ENCODE measurements at places on chromosomes 5 and 9.

GRCh38 chr5:62167561-62168057, 138.4 kb upstream of the KIF2A start:
- peak; percentile 11 for DNase-seq

- DNase-seq = no peak
These were observed 23.5 kb downstream of the PTTG1 start for GRCh38 chr5:160445132-160445531.

- no peak for DNase-seq
These were observed 44.0 kb upstream of the PCA3 start for GRCh38 chr9:76720245-76720644.

DNA sequence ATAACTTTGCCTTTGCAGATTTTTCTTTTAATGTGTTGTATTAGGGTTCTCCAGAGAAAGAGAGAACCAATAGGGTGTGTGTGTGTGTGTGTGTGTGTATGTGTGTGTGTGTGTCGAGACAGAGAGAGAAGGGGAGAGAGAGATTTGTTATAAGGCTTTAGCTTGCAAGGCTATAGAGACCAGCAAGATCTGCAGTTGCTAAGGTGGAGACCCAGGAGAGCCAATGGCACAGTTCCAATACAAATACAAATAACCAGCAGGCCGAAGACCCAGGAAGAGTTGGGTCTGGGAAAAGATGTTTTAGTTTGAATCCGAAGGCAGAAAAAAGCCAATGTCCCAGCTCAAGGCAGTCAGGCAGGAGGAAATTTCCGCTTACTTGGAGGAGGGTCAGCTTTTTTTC, 23.0 kb downstream of the TMOD1 start:
- DNase-seq = no peak

GRCh38 chr5:9462109-9462508, 83.8 kb downstream of the SEMA5A start:
- no peak for DNase-seq

GRCh38 chr5:142171270-142171669, 62.7 kb downstream of the NDFIP1 start:
- no peak for DNase-seq

GRCh38 chr5:115440782-115441451, 103.7 kb downstream of the FEM1C start:
- DNase-seq = no peak
